ENCODE measurements at places on chromosomes 11 and 22.
A peak's percentile ranks its signal among the peaks of the same experiment; 100 is the strongest.

DNA sequence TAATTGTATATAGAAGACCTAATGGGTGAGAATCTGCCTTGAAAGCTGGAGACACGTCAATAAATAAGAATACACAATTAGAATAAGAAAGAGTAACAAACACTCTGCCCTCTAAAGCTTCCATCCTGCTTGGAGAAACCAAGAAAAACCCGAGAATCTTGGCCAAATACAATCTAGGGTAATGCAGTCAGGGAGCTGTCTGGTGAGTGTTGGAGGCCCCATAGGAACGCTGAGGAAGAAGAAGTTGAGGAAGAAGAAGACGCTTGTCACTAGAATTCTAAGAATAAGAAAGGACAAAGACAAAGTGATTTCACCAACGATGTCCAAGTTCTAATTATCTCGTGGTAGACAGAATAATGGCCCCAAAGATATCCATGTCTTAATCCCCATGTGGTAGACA, 4485.9 kb upstream of the OR11H1 start:
- DNase-seq, result no peak

GRCh38 chr22:42367980-42368378, 64.2 kb downstream of the NFAM1 start:
- DNase-seq, result peak; percentile 27

DNA sequence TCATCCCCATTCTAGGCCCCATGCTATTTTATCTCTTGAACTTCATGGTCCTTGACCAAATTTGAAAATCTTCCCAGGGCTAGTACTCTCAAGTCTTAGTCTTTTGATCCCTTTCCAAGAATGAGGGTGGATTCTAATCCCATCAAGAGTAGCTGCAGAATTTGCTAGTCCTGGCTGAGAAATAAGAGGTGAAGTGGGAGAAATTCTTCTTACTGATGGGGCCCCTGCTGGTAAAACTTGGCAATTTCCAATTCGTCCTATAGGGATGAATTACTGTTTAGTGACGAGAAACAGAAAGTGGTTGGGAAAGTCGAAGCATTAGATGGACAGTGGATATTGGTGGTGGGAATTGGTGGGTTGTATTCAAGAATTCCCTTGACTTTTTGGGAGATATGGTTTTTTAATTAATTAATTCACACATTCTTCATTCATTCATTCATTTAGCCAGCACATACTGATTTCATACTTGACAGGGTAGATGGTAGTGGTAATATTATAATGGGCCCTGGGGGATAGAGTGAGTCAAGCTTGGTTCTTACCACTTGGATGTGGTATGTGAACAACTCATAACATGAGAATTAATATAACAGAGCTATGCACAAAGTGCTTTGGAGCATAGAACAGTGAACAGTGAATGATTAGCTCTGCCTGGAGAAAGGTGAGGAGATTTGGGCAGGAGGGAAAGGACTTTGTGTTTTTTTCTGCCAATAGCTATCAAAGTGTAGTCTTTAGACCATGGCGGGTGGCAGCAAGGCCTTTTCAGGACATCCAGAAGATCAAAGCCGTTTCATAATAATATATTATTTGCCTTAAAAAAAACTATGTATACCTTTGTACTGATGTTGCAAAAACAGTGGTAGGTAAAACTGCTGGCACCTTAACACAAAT, 103.8 kb downstream of the STIM1 start:
- DNase-seq, result peak; percentile 56

DNA sequence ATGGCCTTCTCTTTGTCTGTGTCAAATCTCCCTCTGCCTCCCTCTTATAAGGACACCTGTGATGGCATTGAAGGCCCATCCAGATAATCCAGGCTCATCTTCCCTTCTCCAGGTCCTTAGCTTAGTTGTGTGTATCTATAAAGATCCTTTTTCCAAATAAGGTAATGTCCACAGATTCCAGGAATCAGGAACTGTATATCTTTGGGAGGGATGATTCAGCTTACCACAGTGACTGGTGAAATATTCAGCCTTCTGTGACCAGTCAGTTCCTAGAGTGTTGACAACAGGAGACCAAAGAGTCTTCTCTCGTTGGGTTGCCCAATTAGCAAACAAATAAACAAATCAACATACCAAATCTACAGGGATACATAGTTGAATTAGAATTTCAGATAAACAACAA, 175.8 kb downstream of the MPPED1 start:
- DNase-seq, result no peak

GRCh38 chr22:24155627-24156140, 25.6 kb upstream of the SUSD2 start:
- DNase-seq, result peak; percentile 79

DNA sequence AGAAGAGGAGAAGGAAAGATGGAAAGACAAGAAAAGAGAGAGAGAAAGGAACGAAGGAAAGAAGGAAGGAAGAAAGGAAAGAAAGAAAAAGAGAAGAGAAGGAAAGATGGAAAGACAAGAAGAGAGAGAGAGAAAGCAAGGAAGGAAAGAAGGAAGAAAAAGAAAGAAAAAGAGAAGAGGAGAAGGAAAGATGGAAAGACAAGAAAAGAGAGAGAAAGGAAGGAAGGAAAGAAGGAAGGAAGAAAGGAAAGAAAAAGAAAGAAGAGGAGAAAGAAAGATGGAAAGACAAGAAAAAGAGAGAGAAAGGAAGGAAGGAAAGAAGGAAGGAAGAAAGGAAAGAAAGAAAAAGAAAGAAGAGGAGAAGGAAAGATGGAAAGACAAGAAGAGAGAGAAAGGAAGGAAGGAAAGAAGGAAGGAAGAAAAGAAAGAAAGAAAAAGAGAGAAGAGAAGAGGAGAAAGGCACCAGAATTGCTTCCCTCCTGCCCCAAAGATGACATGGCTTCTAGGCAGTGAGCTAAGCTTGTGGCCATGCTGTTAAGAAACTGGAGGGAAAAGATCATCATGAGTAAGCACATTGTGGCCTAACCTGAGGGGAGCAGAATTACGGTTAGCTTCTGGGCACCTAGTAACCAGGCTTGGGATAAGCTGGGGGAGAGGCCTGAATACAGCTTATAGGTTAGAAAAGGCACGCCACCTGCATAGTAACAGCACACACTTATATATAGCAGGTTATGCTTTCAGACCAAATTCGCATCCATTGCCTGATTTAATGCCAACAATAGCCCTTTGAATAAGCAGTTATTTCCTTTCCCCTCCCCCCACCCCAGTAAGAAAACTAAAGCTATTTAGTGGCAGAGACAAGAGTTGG, 2.3 kb upstream of the ST3GAL4 start:
- peak; percentile 93 for DNase-seq

DNA sequence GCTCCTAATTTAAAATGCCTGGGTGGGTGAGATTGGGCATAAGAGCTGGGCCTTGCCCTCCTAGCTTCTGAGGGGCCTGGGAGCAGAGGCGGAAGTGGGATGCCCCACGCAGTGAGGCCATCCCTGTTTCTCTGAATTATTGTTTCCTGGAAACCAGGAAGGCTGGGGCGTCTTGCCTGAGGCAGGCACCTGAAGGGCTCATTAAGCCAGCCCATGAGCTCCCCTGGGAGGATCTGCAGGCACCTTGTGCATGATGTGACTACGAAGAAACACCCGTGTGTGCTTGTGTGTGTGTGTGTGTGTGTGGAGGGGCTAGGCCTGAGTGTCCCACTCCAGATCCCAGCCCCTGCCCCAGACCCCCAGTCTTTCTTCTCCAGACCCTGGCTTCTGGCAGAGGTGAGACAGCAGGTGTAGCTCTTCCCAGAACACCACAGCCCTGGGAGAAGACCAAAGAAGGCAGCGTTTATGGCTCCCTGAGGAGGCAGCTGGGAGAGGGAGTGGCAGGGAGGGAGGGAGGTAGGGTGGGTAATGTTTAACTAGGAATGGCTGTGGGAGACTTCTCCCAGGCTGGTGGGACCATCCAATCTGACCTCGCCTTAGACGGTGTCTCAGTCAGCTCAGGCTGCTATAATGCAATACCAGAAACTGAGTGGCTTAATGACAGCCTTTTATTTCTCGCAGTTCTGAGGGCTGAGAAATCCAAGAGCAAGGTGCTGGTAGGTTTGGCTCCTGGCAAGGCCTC, 2.1 kb upstream of the BATF2 start:
- no peak for DNase-seq

DNA sequence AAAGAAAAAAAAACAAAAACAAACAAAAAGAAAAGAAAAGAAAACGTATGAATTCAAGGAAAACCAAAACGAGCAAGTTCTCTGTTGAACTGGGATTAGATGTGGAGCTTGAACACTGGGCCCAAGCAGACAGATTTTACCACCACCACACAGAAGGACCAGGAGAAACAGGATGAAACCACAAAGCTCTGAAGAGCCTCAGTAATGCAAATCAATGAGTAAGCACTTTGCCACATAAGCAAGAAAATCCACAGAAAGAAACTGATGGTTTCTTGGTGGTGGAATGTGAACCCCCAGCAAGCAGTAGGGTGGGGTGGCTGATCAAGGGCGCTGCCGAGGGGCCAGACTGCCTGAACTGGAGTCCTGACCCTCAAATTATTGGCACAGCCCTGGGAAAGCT, 50.9 kb upstream of the NFRKB start:
- DNase-seq, result peak; percentile 32

GRCh38 chr11:95547186-95547585, 242.4 kb downstream of the FAM76B start:
- no peak for DNase-seq

- DNase-seq, result no peak
These were observed 96.6 kb downstream of the COMMD9 start for GRCh38 chr11:36192425-36193289.
